ENCODE measurements at places on chromosomes 5 and 9. TPM values are rescaled to one million over a fixed set of nuclear protein-coding genes. Genes with fewer than 3 reads are reported as not detected.
A peak's percentile ranks its signal among the peaks of the same experiment; 100 is the strongest.

- no peak for DNase-seq
These were observed 87.9 kb downstream of the EQTN start for GRCh38 chr9:27209034-27209433.

GRCh38 chr9:125652759-125653158, 54.2 kb downstream of the MAPKAP1 start:
- no peak for DNase-seq

DNA sequence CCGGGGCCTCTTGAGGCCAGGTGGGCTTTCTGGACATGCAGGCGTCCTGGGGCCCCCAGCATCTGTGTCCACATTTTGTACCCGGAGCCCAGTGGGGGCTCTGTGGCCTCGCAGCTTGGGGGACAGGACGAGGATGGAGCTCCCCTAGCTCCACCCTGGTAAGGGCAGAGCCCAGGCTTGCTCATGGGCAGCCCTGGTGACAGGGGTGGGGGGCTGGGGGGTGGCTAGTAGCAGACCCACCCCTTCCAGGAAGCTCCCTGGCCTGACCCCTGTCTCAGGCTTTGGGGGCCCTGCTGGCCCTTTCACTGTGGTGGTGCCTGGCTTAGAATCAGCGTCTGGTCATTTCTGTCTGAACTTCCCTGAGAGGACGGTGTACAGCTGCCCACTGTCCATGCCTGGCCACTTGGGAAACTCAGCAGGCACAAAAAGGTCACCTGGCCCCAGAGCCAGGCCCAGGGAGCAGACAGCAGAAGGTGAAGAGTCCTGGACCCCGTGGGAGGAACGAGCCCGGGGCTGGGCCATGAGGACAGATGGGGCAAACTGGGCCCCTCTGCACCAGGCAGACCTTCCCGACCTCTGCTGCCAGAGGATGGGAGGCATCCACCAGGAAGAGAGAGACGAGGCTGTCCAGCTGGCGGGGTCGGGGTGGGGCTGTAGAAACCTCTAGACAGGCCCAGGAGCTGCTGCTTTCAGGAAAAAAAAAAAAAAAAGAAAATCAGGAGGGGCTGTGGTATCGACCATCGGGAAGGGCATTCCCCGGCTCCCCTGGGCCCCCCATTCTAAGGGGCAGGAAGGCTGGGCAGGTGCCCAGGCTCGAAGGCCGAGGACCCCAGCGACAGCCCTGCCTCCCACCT, 52.8 kb downstream of the EXD3 start:
- DNase-seq: no peak

DNA sequence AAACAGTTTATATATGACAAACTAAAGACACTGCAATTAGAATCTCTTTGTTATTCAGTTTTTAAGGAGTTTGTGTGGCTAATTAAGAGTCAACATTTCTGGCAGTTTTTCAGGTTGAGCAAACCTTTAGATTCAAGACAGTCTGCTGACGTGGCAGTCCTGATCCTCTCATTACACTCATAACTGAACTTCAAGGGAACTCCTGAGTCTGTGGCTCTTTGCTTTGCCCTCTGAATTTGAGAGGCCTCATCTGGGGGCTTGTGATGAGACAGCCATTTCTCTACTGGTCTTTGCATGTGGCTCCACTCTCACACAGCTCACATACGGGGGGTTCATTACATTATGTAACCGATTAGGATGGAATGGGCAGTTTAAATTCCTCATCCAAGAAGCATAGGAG, 182.9 kb upstream of the MEF2C start:
- DNase-seq: no peak

GRCh38 chr5:6311568-6312501, 66.5 kb downstream of the MED10 start:
- no peak for DNase-seq

GRCh38 chr5:40904205-40904993, 4.9 kb upstream of the C7 start:
- DNase-seq: peak; percentile 65

PCDHA12 gene
- 0.23 TPM for polyA plus RNA-seq

DNA sequence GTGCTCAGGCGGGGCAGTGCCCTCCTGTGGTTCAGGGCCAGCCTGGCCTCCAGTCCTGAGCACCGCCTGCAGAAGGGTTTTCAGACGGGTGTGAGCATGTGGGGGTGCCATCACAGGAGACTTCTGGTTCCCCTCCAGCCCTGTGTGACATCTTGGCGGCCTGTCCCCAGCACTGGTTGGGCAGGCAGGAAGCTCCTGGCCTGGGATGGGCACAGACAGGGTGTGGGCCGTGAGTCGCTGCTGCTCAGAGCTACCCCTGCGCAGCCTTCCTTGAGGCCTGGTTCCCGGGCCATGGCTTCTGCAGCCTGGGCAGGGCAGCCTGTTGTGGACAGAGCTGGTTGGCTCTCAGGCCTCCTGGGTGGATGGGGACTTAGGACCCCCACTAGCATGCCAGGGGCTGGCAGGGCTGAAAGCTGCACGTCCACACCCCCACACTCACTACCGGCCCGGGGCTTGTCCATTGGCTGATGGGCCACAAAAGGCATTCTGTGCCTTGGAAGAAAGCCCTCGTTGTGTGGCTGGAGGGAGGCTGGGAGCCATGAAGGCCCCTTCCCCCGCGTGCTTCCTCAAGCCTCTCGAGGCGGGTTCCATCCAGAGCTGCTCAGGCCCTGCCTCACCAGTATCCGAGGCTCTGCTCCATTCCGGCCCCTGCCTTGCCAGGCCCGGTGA, 58.7 kb downstream of the RXRA start:
- DNase-seq: no peak

DNA sequence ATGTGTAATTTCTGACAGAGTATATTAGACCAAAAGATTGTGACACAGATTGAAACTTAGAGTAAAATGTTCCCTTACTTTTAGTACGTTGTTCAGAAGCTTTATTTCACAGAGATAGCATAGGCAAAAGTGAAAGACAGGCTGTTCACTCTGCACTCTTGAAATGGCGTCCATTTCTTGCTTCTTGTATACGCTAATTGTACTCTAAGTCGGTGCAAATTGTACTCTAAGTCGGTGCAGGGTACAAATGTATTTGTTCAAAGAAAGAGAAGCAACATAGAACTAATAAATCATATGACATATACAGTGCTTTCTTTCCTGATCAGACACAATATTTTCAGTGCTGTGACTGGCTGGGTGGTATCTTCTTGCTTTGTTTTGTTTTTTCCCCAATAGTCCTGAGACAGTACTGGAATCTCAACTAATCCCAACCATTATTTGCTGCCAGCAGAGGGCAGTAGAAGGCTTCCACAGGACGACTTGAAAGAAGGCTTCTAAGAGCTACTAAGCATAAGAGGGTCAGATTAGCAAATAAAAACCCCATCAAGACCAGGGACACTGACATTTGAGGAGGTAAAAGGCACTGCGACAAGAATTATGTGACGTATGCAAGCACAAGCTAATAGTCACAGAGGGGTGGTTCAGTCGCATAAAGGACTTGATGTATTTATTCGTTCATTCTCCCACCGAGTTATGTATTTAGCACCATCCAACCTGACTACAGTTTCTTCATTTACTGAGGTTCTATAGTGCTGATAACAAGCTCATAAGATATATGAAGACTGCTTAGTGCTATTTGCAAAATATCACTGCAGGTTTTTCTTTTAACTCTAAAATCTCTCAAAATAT, 831.8 kb downstream of the TAF11L14 start:
- DNase-seq: peak; percentile 74

PCDHB11 gene
- 4.4 TPM for polyA plus RNA-seq

Data from left kidney (tissue), 8 donors.